ENCODE measurements at places on chromosomes 1 and 21.

DNA sequence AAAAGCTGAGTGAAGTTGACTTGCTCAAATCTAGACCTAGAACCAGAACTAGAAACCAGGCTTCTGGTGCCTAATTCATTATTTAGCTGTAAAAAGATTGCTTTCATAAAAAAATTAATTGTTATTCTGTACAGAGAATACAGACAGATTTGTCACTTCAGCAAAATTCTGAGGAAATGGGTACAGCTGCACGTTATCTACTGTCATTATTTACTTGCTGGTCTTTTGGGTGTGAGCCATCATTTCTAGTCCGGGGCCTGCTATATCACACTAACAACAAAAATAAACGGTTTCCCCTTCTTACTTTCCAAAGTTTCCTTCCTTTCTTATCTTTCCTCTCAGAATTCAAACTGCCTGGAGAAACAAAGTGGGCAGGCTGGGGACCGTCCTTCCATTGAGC, 68.3 kb downstream of the PTGER3 start:
- DNase-seq: no peak

- DNase-seq: no peak
These were observed 27.3 kb downstream of the AGMAT start for GRCh38 chr1:15557594-15557993.

DNA sequence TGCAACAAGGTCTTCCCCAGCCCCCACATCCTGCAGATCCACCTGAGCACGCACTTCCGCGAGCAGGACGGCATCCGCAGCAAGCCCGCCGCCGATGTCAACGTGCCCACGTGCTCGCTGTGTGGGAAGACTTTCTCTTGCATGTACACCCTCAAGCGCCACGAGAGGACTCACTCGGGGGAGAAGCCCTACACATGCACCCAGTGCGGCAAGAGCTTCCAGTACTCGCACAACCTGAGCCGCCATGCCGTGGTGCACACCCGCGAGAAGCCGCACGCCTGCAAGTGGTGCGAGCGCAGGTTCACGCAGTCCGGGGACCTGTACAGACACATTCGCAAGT, 3.8 kb downstream of the ZBTB18 start:
- DNase-seq: no peak

- DNase-seq: no peak
These were observed 48.8 kb downstream of the DR1 start for GRCh38 chr1:93394514-93394913.

- peak; percentile 69 for DNase-seq
These were observed 115.5 kb upstream of the IRF2BP2 start for GRCh38 chr1:234725177-234726132.

Measured in activated CD8-positive, alpha-beta memory T cell treated with anti-CD3 and anti-CD28 coated beads, Interleukin-2, amount 50 U/mL, for 48 hours (primary cell).